ENCODE measurements at places on chromosomes 5 and 9.

- no peak for DNase-seq
These were observed 391.5 kb upstream of the DAB2 start for GRCh38 chr5:39816156-39816845.

GRCh38 chr9:33157960-33158842 lies 8.9 kb downstream of the B4GALT1 start:
- no peak for DNase-seq

GRCh38 chr5:73739650-73740049 lies 113.7 kb downstream of the ARHGEF28 start:
- no peak for DNase-seq

GRCh38 chr9:129326061-129327005 lies 148.3 kb upstream of the IER5L start:
- DNase-seq = no peak

DNA sequence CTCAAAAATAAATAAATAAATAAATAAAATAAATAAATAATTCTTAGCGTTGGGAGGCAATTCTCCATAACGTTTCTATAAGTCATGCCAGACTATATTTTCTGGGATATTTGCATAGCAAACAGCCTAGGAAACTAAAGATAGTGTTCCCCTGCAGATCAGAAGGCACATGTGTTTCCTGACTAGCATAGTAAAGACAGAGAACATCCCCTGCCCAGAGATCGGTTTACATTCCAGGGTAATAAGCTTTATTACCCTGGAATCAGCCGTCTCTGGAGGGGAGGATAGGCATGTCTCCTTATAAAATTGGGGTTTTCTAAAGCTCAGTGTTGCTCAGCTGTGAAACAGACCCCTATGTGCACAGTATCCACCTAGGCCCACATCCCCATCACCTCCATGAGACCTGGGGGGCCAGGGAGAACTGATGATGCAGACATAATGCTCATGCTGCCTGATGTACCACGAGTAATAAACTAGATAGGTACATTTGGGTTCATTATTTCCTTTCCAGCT lies 36.9 kb upstream of the IFNK start:
- no peak for DNase-seq

GRCh38 chr5:151254556-151254955 lies 1.6 kb downstream of the GM2A start:
- no peak for DNase-seq

DNA sequence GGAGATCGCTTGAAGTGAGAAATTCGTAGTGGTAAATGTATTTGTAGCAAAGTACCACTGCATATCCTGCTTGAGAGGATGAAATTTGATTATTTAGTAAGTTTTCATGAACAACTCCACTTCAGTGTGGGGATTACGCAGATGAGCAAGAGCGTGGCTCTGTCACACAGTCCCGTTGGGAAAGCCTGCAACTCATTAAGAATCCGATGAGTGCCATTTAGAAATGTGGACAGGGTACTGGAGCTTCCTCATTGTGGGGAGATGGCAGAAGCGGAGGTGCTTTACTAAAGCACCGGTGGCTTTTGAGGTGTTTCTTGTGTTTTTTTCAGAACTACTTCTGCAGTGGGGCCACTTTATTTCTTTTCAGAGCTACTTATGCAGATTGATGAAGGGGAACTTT lies 1.4 kb downstream of the TJP2 start:
- no peak for DNase-seq

DNA sequence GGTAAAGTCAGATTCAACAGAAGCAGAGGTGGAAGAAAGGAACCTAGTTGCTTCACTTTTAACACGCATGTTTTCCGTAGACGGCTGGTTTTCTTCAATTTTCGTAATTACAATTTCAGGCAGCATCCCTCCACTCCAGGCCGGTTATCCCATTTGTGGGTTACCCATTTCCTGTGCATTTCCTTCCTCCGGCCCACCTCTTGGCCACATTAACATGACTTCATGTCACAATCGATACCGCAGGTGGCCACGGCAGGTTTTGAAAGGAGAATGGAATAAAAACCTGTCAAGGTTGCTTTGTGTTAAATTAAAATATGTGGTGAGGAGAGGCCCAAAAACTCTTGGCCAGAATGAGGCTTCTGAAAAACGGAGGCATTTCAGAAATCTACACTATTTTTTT lies 130.2 kb downstream of the PCSK5 start:
- DNase-seq = no peak

GRCh38 chr9:114004221-114004716 lies 73.8 kb downstream of the AMBP start:
- no peak for DNase-seq

GRCh38 chr9:79652598-79652997 lies 80.8 kb downstream of the TLE4 start:
- no peak for DNase-seq

Measured in T-helper 2 cell (primary cell).